Daoy (cell line): ENCODE measurements at places on chromosomes 3 and 15. TPM values are rescaled to one million over a fixed set of nuclear protein-coding genes. Genes with fewer than 3 reads are reported as not detected.

GRCh38 chr3:189652042-189652441 lies 20.9 kb downstream of the TP63 start:
- DNase-seq = peak; percentile 11

DNA sequence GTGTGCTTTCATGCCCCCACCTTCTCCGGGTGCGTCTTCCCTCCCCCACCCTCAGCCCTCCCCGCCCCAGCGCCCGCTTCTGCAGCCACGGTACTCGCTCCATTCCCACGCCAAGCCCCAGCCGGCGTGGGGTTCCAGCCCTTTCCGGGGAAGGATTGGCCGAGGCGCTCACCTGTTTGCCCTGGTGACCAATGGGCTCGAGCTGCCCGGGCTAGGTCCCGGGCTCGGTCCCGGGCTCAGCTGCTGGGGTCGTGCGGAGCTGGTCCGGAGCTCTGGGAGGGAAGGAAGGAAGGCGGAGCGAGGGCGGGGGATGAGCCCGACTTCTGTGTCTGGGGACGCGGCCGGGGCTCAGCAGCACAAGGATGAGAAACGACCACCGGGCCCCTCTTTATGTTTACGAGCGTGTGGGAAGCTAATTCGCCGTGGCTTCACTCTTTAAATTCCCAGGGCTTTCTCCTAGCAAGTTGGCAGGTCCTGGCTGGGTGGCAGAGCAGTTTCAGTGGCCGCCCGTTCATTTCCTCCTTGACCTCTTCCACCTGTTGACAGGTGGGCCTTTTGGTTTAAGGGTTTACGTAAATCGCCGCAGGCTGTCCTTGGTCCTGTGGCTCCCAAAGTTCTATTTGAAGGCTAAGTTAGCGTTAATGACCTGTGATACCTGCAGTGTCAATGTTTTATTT lies at the start of gene IGSF10:
TSS of gene IGSF10 (minus strand) at position 288 of the 677 bp plus-strand sequence. CDS start 2,352 bp downstream, outside the sequence.
- DNase-seq = peak; percentile 31

Gene NR1I2
- total RNA-seq = 1.0 and 1.3 TPM in 2 replicates

GRCh38 chr15:70172566-70173225 lies 75.0 kb upstream of the TLE3 start:
- DNase-seq = no peak

- DNase-seq = no peak
Measured at GRCh38 chr3:17749281-17749680, 6.8 kb upstream of the TBC1D5 start.

DNA sequence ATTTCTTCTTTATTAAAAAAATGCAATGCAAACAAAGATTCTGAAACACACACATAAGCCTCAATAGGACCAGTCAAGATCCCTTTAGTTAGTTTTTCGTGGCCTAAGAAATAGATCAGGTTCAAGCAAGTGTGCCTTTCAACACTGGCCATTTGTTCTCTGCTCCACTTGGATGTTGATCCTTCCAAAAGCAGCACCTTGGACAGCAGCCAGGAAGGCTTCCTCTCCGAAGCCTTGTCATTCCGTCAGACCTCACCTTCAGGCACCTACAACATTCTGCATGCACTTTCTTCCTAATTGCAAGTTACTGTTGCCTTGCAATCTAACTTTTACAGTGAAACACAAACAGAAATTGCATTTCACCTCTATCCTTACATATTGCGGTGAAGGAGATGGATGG lies 155.9 kb upstream of the FEZF2 start:
- DNase-seq = peak; percentile 32

Gene HEG1
- total RNA-seq = 14.9 and 17.1 TPM in 2 replicates

Gene IL20RB
- 1.3 and 1.5 TPM in 2 replicates for total RNA-seq

DNA sequence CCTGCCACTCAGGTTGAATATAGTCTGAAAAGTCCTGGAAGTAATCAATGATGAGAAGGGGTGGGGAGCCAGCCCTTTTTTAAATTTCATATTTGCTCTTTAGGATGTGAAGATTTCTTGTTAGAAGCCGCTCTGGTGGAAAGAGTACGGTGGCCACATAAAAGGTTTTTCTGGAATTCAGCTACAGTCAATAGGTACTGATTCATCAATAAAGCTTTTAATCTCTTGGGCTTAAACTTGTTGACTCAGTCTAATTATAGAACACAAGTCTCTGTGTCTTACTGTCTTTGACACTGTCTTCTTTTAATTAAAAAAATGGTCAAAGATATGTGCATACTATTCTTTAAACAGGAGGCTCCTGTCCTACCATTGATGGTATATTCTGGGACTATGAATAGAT lies 99.9 kb upstream of the TP63 start:
- DNase-seq = no peak

DNA sequence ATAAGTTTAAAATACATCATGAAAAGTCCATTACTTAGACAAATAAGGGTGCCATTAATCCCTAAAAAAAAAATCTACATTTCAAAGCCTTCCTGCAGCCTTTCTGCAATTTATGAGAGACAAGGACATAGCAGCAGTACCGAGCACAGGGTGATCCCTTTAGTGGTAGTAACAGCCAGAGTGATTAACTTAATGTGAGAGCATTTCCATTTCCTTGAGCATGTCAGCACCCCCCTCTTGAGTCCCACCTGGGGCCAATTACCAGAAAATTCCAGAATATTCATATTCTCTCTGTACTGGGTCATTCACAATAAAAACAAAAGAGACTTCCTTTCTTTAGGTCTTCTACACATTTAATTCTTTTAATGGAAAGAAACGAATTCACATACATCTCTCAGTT lies 546.9 kb upstream of the CCDC54 start:
- DNase-seq = no peak

Gene DALRD3
- total RNA-seq = 36.2 and 47.6 TPM in 2 replicates

DNA sequence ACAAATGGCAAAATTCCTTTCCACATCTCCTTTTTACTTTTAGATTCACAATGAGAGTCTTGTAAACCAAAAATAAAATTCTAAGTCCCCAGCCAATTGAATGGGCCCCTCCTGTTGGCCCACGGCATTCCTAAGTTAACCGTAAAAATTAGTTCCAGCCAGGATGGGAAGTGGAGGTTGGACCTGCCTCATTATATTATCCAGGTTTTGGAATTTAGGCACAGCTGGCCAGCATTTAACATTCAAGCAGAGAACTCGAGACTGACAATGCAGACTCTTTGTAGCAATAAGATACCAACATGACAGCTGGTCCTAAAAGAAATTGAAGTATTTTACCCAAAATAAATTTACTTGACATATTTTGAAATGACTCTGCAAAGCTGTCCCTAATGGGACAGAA lies 321.0 kb upstream of the NAALADL2 start:
- DNase-seq = no peak

DNA sequence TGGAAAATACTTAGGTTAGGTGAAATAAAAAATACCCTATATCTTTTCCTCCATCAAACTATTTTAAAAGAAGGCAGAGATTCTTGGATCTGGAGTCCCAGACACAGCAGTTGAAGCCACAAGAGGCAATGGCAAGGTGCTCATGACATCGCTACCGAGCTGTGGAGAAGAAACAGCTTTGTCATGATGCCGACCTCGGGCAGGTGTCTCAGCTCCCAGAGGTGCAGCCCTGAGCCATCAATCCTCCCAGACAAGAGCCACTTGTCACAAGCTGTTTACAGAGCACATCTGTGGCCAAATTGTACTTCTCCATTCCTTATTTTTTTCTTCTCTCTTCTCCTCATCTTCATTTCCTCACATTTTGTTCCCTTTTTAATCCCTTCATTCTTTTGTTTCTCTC lies 50.8 kb downstream of the GPR176 start:
- DNase-seq = no peak

DNA sequence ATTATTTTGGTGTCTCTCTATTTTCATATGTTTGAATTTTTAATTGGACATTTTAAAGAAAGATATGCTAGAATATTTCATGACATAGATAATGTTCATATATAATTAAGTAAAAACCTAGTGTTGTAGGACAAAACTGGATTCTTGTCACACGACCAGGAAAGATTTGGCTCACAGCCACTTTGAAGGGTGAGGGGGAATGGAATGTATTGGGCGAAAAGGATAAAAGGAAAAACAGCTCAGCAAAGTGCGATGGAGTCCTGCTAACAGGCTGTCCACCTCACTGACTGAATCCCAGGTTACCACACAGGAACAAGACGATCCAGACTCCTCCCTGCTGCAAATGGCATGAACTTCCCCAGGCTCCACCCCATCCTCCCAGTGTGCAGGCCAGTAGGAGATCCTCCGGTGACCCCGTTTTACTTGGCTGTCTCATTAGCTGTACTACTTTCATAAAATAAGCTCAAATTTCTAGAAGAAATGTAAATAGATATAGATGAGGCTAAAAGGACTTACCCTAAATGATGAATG lies 186.2 kb downstream of the CD47 start:
- no peak for DNase-seq

GRCh38 chr15:66844041-66844746 lies 142.2 kb downstream of the SMAD6 start:
- no peak for DNase-seq

Gene SEMA3F
- 0.51 and 1.4 TPM in 2 replicates for total RNA-seq

- DNase-seq = no peak
Measured at GRCh38 chr3:129563850-129564535, 21.0 kb downstream of the H1-8 start.

Gene GOLGA6D
- total RNA-seq = not detected in 2 replicates

Gene TMEM87A
- 61.5 and 68.6 TPM in 2 replicates for total RNA-seq

GRCh38 chr15:87454860-87455259 lies 801.7 kb downstream of the NTRK3 start:
- DNase-seq = no peak

GRCh38 chr15:63626955-63627354 lies 29.8 kb downstream of the FBXL22 start:
- no peak for DNase-seq

DNA sequence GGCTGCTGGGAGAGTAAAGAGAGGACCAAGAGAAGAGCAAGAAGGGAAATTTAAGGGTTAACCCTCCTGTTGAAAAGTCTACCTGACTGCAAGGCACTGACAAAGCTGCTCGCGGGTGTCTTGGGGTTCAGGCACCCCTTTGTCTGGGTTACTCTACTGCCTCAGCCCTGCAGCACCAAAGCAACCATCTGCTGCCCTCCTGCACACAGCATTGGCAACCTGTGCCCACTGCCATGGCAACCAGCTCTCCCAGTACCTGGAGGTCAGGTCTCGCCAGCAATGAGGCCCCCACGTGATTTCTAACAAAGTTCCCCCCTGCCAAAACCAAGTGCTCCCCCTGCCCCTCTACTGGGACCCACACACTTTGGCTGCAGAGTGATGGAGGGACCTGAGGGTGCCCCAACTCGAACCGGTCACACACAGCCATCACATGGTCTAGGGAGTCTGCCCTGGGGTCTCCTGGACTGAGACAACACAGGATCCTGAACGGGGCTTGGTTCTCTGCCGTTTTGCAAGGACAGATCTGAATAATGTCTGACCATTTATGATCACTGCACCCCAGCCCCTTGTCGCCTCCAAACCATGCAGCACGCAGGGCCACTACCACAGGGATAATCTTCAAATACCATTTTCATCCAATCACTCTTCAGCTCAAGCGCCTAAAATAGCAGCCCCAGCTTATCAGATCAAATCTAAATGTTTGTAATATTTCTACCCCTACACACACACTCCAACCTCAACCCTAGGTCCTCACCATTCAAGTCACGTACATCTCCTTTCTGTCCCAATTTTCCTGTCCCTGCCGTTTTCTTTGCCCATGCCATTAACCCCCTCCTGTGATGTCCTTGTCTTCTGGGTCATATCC lies 50.7 kb downstream of the ADCY5 start:
- no peak for DNase-seq

GRCh38 chr15:47806008-47806407 lies 88.7 kb downstream of the SEMA6D start:
- no peak for DNase-seq

Gene PPP1R14D
- total RNA-seq = not detected in 2 replicates

GRCh38 chr3:8516047-8516661 lies 14.5 kb downstream of the LMCD1 start:
- no peak for DNase-seq

GRCh38 chr3:124158168-124158881 lies 166.4 kb upstream of the ROPN1 start:
- DNase-seq = no peak

Gene NDN
- 139 and 158 TPM in 2 replicates for total RNA-seq

DNA sequence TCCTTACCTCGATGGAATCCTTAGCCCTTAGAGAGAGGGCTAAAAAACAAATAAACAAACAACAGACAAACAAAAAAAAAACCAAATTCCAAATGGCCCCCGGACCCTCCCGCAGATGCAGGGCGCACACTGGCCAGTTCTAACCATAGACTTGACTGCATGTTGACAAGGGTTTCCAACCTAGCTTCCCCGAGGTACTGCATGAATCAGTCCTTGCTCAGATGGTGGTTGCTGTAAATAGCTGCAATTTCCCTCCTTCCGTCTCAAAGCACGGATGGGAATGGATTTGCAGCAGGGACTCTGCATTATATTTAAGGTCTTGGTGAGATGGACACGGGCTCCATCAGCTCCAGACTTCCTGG lies 162.8 kb downstream of the CD47 start:
- DNase-seq = peak; percentile 60

Gene ACTC1
- total RNA-seq = not detected in 2 replicates

DNA sequence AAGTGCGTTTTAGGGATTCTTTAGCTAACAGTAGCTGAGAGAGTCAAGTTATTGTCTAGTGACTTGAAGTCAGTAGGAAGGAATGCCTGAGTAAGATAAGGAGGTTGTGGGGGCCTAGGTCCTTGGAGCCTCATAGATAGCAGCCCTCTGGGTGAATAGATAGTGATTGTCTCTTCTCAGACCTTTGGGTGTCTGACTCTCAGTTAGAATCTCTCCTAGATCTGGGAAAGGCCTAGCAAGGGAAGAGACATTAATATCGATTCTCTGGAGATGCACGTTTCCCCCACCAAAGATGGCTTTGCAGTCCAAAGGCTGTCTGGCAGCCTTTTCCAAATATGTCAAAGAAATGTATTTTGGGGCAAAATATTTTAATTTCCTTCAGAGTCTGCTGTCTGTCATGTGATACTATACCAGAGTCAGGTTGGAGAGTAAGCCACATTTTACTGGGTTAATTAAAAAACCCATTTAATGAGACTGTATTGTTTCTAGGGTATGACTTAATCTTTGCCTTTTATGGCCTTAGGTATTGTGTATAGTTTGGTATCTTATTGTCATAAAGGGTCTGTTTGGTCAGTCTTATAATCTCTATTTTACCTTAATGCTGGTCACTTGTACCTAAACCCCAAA lies 92.2 kb downstream of the ST6GAL1 start:
- no peak for DNase-seq

- DNase-seq = no peak
Measured at GRCh38 chr3:34073961-34074360, 275.5 kb downstream of the PDCD6IP start.
